AML-193 (cell line): ENCODE measurements at places on chromosomes 5 and 9.

GRCh38 chr9:36113999-36114398 lies 22.5 kb upstream of the GLIPR2 start:
- no peak for DNase-seq

- DNase-seq, result peak; percentile 19
Observed at GRCh38 chr5:52798938-52799337, 11.2 kb downstream of the ITGA1 start.

DNA sequence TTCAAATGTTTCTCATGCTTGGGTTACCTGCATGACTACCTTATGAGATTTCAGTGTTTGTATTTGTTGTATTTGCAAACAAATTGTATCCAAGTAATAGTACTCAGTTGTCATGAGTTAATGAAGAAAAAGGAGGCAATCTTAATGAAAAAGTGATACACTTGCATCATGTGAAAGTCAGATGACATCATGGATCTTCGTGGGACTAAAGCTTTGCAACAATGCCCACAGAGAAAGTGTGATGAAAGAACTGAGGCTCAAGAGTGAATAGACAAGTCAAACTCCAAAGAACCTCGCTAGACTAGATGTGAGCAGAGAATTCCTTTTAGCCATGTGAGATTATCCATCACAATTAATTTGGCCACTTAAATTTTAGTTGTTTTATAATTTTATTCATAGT lies 75.4 kb upstream of the ADRB2 start:
- peak; percentile 25 for DNase-seq

GRCh38 chr5:154770111-154770510 lies 14.9 kb downstream of the LARP1 start:
- no peak for DNase-seq

GRCh38 chr9:75369989-75370388 lies 281.7 kb downstream of the OSTF1 start:
- DNase-seq, result no peak

DNA sequence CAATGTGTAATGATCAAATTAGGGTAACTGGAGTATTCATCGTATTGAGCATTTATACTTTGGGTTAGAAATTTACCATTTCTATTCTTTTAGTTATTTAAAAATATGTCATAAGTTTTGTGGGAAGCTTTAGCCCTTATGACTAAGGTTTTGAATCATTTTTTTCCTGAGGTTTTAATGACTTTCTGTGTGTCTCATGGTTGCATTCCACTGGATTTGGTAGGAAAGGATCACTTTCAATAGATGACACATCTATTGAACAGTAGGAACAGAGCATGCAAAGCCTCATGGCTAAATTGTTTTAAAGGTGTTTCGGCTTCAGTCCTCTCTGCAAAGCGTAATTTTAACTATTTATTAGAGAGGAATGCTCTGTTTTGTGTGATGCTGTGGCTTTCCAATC lies 512.4 kb upstream of the CHD1 start:
- no peak for DNase-seq

DNA sequence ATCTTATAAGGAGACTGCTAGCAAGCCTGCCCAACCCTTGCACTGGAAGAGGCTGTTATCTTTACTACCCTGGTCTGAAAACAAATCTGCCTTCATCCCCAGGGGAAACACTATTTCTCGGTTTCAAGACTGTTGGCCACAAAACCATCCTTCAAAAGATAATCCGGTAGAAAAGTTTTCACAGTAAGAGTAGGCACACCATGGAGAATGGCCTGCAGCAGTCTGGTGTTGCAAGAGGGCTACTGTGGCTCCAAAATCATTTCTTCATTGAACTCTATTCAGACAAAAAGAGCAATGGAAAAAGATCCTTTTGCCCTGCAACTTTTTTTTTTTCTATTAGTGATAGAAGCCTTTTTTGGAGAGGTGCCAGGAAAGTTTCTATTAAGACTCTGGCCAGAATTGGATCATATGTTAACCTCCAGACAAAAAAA lies 163.9 kb downstream of the ARHGEF28 start:
- no peak for DNase-seq

DNA sequence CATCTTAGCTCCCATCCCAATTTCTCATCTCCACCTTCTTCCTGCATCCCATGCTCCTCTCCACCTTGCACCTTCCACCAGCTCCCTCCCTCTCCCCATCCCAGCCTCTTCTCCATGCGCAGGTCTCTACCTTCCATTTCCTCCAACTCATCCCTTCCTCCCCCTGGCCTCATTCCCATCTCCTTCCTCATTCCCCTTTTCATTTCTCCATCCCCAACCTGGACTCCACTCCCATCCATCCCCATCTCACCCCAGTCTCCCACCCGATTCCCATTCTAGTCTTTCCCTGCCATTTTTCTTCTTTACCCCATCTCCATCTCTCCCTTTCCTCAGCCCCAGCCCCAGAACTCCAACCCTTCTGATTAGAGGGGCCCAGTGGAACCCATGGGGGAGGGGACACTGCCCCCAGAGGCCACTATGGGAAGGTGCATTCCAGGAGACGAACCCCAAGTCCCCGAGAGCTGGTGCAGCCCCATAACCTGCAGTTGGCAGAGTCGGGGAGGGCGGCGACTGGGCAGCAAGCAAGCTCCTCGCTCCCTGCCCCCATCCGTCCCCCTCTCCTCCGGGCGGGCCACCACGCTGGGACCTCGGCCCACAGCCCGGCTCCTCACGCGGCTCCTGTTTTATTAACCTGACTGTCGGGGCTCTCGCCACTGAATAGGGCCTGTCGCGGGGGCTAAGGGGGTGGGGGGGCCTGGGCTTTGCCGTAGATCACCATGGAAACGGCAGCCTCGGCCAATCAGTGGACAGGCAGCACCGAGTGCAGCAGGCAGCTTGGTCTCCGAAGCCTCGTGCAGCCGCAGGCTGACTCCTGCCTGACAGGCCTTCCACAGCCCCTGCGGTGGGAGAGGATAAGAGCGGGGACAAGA lies 66.7 kb downstream of the PCDH1 start:
- DNase-seq, result no peak

- no peak for DNase-seq
Observed at GRCh38 chr5:72379936-72380335, 59.8 kb downstream of the PTCD2 start.
